ENCODE measurements at places on chromosomes 11 and 22.

GRCh38 chr11:17385492-17385891 lies 3.0 kb downstream of the KCNJ11 start:
- DNase-seq, result no peak

DNA sequence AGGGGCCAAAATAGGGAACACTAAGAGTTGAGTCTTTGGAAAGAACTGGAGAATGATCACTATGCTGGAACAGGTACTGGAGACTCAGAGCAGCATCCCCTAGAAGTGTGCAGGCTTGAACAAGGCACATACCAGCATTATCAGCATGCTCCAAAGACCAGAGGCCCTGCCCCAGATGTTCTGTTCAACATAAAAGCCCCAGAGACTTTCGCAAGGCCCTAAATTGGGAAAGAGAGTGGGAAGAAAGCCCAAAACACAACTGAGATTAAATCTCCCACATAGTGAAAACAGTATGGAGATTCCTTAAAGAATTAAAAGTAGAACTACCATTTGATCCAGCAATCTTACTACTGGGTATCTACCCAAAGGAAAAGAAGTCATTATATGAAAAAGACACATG lies 9.4 kb downstream of the CNGA4 start:
- peak; percentile 11 for DNase-seq

GRCh38 chr11:37182031-37182430 lies 584.0 kb upstream of the RAG2 start:
- DNase-seq, result no peak

GRCh38 chr11:1827095-1827813 lies 7.5 kb upstream of the SYT8 start:
- peak; percentile 71 for DNase-seq

GRCh38 chr22:20425566-20426258 lies 11.9 kb downstream of the SCARF2 start:
- no peak for DNase-seq

Measured in fibroblast of skin of right biceps (primary cell).